ENCODE measurements at places on chromosomes 1 and 21.
A peak's percentile ranks its signal among the peaks of the same experiment; 100 is the strongest.

- no peak for DNase-seq
Measured at GRCh38 chr1:234618737-234619049, 8.7 kb upstream of the IRF2BP2 start.

DNA sequence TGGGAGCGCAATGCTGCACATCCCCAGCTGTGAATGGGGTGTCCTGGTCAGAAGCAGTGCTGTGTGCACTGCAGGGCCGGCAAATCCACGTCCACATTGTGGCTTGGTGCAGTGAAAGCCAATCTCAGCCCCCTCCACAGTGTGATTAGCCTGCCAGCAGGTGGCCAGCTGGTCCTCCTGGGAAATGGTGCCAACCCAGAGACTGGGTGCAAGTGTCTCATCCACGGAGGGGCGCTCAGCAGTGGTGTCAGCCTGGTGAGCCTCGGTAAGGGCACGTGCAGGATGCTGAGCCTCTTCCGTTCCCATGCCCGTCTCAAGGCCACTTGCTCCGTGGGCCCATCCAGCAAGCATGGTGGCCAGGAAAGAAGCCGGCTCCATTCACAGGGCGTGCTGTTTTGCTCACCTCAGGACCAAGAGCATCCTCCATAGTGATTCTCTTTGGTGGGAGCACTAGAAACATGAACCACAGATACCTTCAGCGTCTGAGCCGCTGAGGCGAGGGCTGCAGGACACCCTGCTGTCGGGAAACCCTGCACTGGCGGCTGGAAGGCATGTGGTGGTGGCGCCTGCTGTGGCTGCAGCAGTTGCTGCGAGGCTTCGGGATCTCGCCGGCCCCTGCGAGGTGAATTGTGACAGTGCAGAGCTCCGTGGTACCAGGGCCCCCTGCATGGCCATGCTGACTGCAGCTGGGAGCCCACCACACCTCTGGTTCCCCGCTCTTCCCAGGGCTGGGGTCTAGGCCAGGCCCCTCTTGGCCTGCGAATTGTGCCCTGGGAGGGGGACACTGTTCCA lies 2.0 kb upstream of the SMYD3 start:
- no peak for DNase-seq

DNA sequence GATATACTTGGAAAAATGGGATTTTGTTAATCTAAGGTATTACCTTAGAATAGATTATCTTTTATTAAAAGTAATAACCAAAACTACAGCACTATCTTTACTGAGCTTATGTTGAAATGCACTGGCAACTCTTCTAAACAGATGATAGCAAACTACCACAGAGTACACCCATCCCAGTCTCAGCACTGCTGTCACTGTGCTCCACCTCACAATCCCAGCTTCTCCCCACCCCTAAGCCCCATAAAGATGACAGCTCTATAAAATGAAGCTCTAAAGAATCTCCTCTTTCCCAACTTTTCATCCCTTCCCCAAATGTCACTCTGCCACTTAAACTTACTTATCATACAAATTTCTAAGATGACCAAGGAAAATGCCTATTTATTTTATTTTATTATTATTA lies 6.4 kb downstream of the DSTYK start:
- no peak for DNase-seq

- DNase-seq, result no peak
Measured at GRCh38 chr21:44962403-44962966, 22.7 kb downstream of the SLX9 start.

DNA sequence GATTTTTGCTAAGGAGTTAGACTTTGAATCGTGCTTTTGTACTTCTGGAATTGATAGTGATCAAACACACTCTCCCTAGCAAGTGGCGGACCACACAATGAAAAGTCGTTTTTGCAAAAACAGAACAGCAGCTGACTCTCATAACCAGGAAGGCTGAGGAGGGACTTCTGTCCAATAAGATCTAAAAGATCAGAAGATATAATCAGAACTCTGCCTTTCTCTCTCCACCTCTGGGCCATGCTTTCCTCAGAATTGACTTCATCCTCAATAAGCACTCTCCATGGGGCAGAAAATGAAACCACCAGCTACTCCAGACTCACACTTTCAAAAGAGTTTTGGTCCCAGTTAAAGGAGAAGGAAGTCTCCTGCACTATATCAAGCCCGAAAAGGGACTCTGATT lies 55.3 kb upstream of the SAMD13 start:
- DNase-seq, result no peak

GRCh38 chr21:27047658-27048314 lies 80.9 kb upstream of the ADAMTS5 start:
- DNase-seq, result no peak

GRCh38 chr1:22556391-22557104 lies 6.7 kb upstream of the EPHA8 start:
- DNase-seq, result no peak

GRCh38 chr1:87867626-87868025 lies 538.9 kb downstream of the LMO4 start:
- DNase-seq, result no peak

DNA sequence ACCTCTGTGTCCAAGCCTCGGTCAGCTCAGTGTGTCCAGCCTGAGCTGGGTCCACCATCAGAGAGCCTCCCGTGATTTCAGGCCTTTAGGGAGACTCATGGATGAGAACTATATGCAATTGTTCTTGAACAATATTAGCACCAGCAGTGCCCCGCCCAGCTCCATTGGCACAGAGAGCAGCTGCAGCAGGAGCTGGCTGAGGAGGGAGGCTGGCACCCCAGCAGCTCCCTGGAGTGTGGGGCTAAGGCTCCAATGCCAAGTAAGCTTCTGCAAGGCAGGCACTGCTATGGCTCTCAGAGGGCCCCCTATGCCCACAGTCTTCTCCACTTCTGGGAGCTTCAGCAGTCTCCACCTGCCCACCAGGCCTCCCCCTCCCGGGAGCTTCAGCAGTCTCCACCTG lies 593.3 kb downstream of the MATN1 start:
- DNase-seq, result no peak

DNA sequence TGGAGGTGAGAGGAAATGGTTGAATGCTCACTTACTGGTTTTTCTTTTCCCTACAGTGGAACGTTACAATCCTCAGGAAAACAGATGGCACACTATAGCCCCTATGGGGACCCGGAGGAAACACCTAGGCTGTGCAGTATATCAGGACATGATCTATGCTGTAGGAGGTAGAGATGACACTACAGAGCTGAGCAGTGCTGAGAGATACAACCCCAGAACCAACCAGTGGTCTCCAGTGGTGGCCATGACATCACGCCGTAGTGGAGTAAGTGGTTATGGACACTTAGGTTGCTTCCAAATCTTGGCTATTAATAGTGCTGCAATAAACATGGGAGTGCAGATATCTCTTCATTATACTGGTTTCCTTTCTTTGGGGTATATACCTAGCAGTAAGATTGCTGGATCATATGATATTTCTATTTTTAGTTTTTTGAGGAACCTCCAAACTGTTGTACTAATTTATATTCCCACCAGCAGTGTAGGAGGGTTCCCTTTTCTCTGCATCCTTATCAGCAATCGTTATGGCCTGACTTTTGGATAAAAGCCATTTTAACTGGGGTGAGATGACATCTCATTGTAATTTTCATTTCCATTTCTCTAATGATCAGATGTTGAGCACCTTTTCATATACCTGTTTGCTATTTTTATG lies 48.8 kb upstream of the DARS2 start:
- DNase-seq, result no peak

GRCh38 chr1:5390504-5390903 lies 601.7 kb downstream of the NPHP4 start:
- no peak for DNase-seq

DNA sequence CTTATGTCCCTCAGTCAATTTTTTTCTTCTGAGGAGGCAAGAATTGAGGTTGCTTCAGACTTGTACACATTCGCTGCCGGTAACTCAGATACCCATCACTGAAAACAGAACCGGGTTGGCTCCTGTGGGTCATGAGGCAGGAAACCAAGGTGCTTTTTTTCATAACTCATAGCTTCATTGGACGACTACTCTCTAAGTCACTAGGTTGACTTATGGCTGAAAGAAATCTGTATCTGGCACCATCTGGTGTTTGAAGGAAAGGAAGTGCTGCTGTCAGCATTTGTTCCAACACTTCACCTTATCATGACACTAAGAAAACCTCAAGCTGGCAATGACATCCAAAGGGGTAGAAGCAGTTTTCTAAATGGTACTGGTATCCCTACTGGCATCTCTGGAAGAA lies 82.3 kb downstream of the TBX19 start:
- peak; percentile 46 for DNase-seq

GRCh38 chr1:37556712-37557196 lies at the start of gene DNALI1:
Gene DNALI1, plus strand, starts transcription at chr1:37556940. Its CDS starts 55 bp downstream, at chr1:37556995.
- DNase-seq, result no peak
